ENCODE measurements at places on chromosomes 4 and X. TPM values are rescaled to one million over a fixed set of nuclear protein-coding genes. Genes with fewer than 3 reads are reported as not detected.

ADH1A gene
- total RNA-seq: not detected

OPRPN gene
- total RNA-seq: not detected

NOX1 gene
- total RNA-seq: not detected

PGK1 gene
- total RNA-seq: 354 TPM

REELD1 gene
- not detected for total RNA-seq

KCNE5 gene
- total RNA-seq: 0.57 TPM

DNAAF6 gene
- not detected for total RNA-seq

TFDP3 gene
- total RNA-seq: not detected

PRRG1 gene
- total RNA-seq: 12.4 TPM

CTAG2 gene
- total RNA-seq: not detected

SPATA18 gene
- total RNA-seq: 11.9 TPM

NEIL3 gene
- 9.3 TPM for total RNA-seq

CSN1S1 gene
- not detected for total RNA-seq

TCEANC gene
- total RNA-seq: 1.1 TPM

PAK3 gene
- not detected for total RNA-seq

FRMPD4 gene
- 0.53 TPM for total RNA-seq

VSIG1 gene
- total RNA-seq: not detected

RASSF6 gene
- not detected for total RNA-seq

PNMA6A gene
- 0.17 TPM for total RNA-seq

TMEM271 gene
- total RNA-seq: not detected

ARHGAP24 gene
- total RNA-seq: 28.5 TPM

DMRTC1B gene
- total RNA-seq: not detected

ZNF630 gene
- 0.46 TPM for total RNA-seq

IBSP gene
- not detected for total RNA-seq

PRRG3 gene
- total RNA-seq: not detected

GIMD1 gene
- not detected for total RNA-seq

ADGRA3 gene
- total RNA-seq: 15.1 TPM

COL25A1 gene
- total RNA-seq: 0.05 TPM

PRR32 gene
- total RNA-seq: not detected

GPC4 gene
- not detected for total RNA-seq

IGFBP7 gene
- total RNA-seq: 489 TPM

SERPINA7 gene
- total RNA-seq: not detected

PLAC8 gene
- 6.5 TPM for total RNA-seq

SFRP2 gene
- not detected for total RNA-seq

CHRDL1 gene
- 0.47 TPM for total RNA-seq

POF1B gene
- total RNA-seq: not detected

LRCH2 gene
- total RNA-seq: 8.9 TPM

CAMK2D gene
- 89.1 TPM for total RNA-seq

LAMP2 gene
- 98.9 TPM for total RNA-seq

SLIT2 gene
- total RNA-seq: 139 TPM

Data from HFFc6 (cell line).